ENCODE measurements at places on chromosomes 4 and X.

DNA sequence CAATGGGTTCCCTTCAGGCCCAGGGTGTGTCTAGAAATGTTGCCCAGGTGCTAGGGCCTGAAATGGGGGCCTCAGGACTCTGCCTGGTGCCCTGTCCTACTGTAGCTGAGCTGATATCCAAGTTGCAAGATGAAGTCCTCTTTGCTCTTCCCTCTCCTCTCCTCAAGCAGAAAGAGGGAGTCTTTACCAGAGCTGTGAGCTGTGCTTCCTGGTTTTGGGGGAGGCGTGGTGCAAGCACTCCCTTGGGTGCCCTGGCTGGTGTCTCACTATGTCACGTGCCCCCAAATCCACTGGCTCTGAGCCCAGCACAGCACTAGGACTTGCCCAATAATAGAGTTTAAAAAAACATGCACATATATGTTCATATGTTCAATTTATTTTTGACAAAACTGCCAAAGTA, 29.3 kb upstream of the CT47A1 start:
- DNase-seq = no peak

DNA sequence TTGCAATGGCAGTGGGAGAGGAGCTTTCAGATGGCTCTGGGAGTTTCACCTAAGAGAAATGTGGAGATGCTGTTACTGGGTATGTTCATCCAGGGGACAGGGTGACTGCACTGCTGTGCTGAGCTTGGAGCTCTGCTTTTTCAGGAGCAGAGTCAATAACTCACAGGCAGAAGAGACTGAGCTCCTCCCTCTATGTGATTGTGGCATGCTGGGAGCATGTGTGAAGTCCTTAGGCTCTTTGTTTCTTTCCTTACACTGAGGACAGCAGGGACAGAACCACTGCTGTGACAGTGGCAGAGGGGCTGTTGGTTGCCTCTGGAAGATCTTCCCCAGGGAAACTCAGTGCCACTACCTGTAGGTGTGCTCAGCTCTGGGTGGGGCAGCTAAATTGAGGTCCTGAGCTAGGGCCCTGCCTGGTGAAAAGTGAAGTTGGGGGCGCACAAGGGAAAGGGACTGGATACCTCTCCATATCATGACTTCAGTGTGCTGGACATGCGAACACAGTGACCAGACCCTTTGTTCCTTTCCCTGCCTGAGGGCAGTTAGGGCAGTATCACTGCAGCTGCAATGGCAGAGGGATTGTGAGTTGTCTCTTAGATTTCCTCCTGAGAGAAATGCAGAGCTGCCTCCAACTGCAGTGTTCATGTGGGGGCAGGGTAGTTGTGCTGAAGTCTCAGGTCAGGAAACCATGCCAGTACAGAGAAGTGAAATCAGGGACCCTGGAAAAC, 156.7 kb downstream of the TENT5D start:
- no peak for DNase-seq

- DNase-seq = peak; percentile 9
These were observed 8.0 kb downstream of the MAN2B2 start for GRCh38 chr4:6582889-6583490.

DNA sequence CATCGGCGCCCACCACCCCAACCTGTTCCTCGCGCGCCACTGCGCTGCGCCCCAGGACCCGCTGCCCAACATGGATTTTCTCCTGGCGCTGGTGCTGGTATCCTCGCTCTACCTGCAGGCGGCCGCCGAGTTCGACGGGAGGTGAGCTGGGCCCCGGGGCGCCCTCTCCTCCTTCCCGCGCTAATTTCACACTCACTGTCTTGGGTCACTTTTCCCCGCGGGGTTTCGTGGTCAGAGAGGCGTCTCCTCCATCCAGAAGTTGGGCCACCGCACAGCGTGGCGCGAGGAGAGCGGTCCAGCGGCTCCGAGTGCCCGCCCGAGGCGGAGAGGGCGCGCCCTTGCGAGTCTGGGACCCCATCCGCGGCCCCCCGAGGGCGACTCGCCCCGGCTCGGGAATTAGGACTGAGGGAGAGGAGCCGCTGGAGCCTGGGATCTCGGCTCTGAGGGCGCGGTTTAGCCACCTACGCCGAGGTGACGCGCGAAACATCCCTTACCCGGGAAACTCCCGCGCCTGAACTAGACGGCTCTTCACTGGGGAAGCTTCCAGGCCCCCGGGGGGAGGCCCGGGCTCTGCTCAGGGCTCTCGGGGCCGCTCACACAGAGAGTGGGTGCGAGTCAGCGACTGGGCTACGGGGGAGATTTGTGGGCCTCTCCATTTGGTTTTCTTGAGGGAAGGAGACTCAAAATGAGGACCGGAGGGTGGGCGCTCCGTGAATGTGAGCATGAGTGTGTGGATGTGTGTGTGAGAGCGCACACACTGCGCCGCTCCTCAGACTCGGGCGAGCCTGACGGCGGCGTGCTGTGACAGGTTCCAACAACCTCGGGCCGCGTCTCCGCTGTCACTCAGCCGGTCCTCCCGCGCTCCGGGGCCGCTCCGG, 551 bp downstream of the NPNT start:
- DNase-seq = peak; percentile 57

DNA sequence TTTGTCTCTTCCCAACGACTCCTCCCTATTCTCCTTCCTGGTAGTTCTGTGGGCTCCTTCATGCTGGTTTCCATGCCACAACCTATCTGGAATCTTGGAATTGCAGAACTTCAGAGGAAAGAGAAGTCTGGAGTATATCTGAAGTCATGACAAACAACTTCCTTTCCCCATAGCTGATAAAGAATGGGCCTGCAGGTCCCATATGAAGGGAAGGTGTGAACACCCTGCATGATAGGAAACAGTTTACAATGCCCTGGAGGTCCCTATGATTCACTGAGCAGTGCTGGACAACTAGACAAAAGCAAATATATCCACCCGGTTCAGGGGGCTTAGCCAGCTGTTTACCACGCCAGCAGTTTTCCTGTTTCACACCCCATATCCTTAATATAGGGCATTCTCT, 19.4 kb downstream of the FAM9C start:
- no peak for DNase-seq

- DNase-seq = no peak
These were observed at the start of gene CITED1 for GRCh38 chrX:72305286-72306084. Gene CITED1, minus strand, starts transcription at chrX:72305914. Its CDS starts 3,045 bp downstream, at chrX:72302869.

- no peak for DNase-seq
These were observed 28.1 kb downstream of the SLC16A2 start for GRCh38 chrX:74449322-74449936.

DNA sequence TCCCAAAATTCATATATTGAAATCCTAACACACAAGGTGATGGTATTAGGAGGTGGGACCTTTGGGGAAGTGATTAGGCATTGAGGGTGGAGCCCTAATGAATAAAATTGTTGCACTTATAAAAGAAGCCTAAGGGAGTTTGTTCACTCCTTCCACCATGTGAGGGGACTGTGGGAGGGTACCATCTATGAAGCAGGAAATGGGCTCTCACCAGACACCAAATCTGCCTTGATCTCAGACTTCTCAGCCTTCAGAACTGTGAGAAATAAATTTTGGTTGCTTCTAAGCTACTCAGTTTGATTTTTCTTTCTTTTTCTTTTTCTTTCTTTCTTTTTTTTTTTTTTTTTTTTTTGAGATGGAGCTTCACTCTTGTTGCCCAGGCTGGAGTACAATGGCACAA, 116.2 kb upstream of the GPC3 start:
- DNase-seq = no peak

DNA sequence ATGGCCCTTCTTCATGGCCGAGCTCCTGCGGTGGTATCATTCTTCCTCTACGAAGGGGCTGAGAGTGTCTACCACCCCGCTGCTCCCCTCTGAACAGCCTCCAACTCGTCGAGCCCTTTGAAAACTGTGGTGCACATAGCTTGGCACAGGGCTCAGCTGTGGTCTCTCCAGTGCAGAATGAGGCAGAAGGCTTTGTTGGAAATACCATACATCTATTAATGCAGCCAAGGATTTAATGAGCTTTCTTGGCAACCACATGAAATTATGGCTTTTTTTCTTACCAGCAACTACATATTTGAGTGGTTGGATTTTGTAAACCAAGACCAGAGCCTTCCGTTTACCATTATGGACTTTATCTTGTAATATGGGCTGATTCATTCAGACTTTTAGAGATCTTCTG, 61.7 kb upstream of the CBR4 start:
- no peak for DNase-seq

- DNase-seq = no peak
These were observed 60.5 kb upstream of the SLC25A4 start for GRCh38 chr4:185082561-185082960.

- DNase-seq = no peak
These were observed 30.1 kb downstream of the PDHA2 start for GRCh38 chr4:95869961-95870500.
